Esophagus squamous epithelium (tissue), 5 donors: ENCODE measurements at places on chromosomes 5 and 9.
A peak's percentile ranks its signal among the peaks of the same experiment; 100 is the strongest.

DNA sequence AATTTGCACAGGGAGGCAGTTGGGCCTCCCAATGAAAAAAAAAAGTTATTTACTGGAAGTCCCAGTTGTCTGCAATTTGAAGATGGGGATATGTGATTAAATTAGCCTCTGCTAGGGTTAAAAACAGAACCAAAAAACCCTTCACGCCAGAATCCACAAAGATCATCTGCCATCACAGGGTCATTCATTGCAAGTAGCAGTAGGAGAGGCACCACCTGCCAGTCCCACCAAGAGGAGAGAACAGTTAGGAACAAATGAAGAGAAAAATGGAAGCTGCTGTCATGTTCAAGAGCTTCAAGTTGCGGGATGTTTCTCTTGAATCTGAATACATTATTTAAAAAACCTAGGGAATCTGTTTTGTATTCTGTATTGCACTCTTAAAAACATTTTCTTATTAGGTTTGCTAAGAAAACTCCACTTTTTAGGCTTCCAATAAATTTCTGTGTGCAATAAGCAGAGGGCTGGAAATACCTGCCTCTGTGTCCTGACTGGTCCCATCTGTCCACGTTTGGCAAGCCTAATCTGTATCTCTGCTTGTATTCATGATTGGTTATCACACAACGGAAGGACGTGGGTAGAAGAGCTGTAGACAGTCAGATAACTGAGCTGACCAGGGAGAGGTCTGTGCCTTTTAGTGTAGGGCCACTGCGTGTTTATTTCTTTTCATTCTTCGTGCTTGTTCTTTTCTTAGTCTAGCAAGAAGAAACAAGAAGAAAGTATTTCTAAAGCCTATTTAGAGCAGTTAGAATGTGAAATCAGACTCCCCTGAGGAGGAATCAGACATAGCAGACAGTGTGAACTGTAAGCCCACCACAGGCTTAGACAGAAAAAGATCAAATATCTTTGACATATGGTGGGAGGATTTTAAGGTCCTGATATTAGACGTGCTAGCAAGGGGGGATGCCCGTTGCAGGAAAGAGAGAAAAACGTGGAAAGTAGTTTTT is 630.6 kb upstream of the SEMA6A start:
- no peaks in the 10 kb centered on the region for H3K36me3 ChIP-seq
- no peak overlapping the region for H3K4me3 ChIP-seq
- H3K27me3 ChIP-seq, result no peaks in the 10 kb centered on the region
- DNase-seq, result no peak
- no peaks in the 10 kb centered on the region for H3K4me1 ChIP-seq

DNA sequence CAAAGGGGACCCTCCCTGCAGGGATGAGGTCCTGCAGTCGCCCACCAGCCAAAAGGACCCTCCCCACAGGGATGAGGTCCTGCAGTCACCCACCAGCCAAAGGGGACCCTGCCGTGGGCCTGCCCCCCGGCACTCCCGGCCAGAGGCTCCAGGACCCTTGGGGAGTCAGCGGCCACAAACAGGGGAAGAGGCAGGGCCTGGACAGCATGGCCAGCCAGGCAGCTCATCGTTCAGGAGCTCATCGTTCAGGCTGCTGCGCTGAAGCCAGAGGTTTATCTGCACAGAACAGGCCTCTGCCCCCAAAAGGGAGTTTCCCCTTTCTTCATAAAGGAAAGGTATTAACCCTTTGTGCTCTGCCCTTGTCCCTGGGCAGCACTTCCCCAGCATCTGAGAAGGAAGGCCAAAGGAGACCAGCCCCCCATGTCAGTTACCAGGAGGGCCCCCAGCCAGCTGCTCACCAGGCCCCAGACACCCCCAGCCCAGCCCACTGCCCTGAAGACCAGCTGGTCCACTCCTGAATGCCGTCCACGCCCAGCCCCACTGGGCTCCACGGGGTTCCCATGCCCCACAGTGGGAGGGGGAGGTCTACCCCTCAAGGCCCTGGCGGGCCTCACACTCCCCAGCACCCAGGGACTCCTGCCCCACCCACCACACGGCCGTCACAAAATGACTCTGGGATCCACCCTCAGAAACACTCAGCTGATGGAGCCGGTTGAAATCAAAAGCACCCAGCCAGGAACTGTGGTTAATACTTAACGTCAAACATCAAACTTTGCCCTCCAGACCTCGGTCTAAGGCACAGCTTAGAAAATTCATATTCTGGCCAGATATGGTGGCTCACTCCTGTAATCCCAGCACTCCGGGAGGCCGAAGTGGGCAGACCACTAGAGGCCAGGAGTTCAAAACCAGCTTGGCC is 6.3 kb downstream of the SLC12A7 start:
- H3K4me3 ChIP-seq, result no peak overlapping the region
- H3K4me1 ChIP-seq, result peaks cover 97% of the 10 kb centered on the region
- H3K27me3 ChIP-seq, result no peaks in the 10 kb centered on the region
- no peaks in the 10 kb centered on the region for H3K36me3 ChIP-seq

DNA sequence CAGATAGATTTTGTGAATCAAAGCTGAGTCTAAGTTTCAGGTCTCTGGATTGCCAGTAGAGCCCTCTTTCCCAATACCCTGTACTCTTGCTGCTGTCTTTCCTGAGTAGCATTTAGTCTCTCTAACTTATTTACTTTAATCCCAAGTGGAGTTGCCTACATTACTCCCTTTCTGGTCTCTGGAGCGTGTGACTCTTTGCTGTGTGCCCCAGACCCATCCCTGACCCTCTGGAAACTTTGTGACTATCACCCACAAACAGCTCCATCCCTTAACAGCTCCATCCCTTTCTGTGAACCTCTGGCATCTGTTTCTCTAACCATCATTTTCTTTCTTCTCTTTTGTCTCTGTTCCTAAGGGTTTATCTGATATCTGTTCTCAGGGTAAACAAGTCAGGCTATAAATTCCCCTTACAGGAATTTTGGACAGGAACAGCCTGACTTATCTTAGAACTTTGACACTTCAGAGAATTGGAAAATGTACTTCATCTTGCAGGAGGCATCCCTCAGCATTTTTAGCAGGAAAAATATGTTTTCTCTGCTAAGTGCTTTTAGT is 1167.1 kb upstream of the SEMA6A start:
- no peaks in the 10 kb centered on the region for H3K36me3 ChIP-seq
- no peaks in the 10 kb centered on the region for H3K4me1 ChIP-seq
- no peak overlapping the region for H3K27ac ChIP-seq
- DNase-seq, result no peak
- no peak overlapping the region for H3K4me3 ChIP-seq

DNA sequence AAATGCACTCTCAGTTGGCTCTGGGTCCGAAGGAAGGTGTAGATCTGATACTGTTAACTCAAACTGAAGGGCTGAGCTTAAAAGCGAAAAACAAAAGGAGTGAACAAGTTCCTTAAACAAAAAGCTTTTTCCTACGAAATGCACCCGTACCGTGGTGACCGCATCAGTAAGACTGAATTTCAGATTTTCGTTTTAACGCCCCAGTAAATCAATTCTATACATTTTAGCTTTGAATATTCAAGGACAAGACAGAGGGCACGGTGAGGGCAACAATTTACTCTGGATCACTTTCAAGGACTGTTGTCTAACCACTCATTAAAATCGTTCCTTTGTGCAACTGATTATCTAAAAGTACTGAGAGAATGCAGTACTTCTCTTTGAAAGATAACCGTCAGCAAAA is 1.9 kb downstream of the HOMER1 start:
- no peaks in the 10 kb centered on the region for H3K27me3 ChIP-seq
- H3K36me3 ChIP-seq, result no peaks in the 10 kb centered on the region
- H3K4me3 ChIP-seq, result peak overlapping the region; percentile 76
- no peak overlapping the region for H3K27ac ChIP-seq
- peaks cover 16% of the 10 kb centered on the region for H3K4me1 ChIP-seq
